ENCODE measurements at places on chromosomes 5 and 9.

DNA sequence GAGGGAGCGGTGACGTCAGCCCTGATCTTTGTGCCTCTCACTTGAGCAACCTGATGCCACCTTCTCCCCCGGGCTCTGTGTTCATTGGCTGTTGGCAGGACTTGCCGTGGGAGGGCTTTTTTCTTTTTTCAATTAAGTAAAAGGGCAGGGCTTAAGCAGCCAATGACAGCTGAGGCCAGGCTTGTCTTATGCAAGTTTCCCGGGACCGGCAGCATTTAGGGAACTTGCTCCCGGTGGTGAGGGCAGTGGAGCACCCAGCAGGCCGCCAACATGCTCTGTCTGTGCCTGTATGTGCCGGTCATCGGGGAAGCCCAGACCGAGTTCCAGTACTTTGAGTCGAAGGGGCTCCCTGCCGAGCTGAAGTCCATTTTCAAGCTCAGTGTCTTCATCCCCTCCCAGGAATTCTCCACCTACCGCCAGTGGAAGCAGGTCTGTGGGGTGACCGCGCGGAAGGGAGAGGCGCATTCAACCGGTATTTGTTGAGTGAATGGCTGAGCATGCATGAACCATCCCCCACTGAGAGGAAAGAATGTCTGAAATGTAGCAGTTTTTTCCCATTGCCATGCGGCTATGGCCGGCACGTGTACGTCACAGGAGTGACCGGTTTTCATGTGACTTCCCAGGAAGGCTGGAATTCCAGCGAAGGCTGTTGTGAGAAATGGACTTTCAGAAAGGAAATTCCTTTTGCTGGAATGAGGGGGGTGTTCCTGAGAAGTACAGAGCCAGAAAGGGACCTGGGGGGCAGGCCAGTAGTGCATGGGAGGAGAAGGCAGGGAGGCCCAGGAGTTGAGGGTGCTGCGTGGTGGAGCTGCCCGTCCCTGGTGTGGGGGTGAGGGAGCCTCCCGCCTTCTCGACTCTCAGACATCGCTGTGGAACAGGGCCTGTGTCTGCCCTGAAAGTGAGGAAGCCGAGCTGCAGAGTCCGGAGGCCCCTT is 29.0 kb downstream of the PTGES2 start:
- DNase-seq: peak; percentile 36

DNA sequence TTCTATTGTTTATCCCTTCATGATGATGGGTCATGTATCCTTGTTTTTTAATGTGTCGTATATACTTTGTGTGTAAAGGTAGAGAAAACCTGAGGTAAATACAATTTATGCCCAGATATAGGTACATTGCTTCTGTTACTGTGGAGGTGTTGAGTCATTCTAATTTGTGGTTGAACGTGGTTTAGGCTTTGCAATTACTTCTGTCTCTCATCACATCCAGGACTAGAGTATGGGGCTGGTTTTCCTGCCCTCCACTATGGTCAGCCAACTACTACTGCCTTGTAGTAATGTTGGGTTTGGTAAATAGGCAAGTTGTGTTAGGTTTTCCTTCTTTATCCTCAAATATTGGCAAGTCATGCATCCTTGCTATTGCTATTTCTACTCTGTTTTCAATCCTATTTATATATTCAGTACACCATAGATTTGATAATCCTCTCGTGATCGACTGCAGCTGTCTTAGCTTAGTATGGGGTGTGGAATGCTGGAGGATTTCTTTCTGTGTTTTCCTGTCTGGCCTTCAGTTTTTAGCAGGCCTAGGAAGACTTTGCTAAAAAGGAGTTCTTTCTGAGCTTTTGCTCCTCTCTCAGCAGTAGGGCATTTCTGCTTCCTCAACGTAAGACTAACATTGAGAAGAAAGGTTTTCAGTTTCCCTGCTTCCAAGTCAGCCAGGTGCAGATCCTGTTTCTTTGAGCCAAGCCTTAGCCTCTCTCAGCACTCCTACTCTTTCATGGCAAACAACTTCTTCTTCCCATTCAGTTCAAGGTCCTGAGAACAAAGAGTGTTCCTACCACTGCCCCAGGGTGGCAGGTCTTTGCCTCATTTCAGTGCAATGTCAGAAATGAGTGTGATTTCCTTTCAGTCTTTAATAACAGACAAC is 844.4 kb upstream of the CDH18 start:
- DNase-seq: no peak

GRCh38 chr5:101084353-101084752 is 181.3 kb upstream of the ST8SIA4 start:
- no peak for DNase-seq

- DNase-seq: no peak
Observed at GRCh38 chr5:56346741-56347535, 113.8 kb upstream of the ANKRD55 start.

- DNase-seq: no peak
Observed at GRCh38 chr9:116656977-116657376, 30.1 kb upstream of the TRIM32 start.

- DNase-seq: no peak
Observed at GRCh38 chr5:173547579-173547978, 68.9 kb downstream of the BOD1 start.
